Thoracic aorta (tissue), 2 donors: ENCODE measurements at places on chromosomes 3 and 15. TPM values are rescaled to one million over a fixed set of nuclear protein-coding genes. Genes with fewer than 3 reads are reported as not detected.

The OSTN gene
- total RNA-seq = not detected

The NR1I2 gene
- total RNA-seq = not detected

The ABI3BP gene
- 185 TPM for total RNA-seq

The CKMT1B gene
- total RNA-seq = not detected

The GCSAM gene
- 0.49 TPM for total RNA-seq

The HIGD2B gene
- total RNA-seq = not detected

The RUBCN gene
- total RNA-seq = 67.3 TPM

- H3K4me3 ChIP-seq = no peak overlapping the region
- H3K4me1 ChIP-seq = peaks cover 18% of the 10 kb centered on the region
- H3K27me3 ChIP-seq = no peaks in the 10 kb centered on the region
- H3K27ac ChIP-seq = no peak overlapping the region
These were observed 84.3 kb upstream of the ZNF385D start for GRCh38 chr3:21835264-21835663.

DNA sequence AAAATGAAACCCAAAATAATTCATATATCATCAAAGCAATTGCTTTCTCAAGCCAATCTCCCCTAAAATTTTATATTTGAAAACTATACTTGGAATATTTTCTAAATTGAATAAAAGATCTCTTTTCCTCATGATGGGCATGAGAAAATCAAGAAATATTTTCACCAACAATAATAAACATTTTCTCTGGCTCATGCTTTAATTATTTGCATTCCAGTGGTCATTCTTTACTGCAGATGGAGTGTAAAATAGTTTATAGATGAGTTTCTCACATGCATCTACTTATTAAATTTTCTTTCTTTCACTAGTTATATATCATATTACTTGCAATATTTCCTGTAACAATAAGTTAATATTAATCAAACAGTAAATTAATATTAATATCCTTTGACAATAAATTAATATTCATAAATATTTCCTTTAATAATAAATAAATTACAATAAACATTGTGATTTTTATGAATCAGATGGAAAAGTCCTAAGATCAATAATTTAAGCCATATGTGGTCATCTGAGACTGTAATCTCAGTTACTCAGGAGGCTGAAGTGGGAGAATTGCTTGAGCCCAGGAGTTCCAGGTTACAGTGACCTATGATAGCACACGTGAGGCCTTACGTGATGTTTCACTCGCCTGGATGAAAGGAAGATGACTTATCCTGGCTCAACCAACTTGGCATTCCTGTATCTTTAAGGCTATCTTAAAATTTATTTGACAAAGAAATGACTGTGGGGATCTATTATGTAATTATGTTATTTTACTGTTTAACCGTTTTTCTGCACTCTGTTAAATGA, 958.8 kb downstream of the ZPLD1 start:
- no peaks in the 10 kb centered on the region for H3K36me3 ChIP-seq
- no peaks in the 10 kb centered on the region for H3K4me1 ChIP-seq
- H3K27ac ChIP-seq = no peak overlapping the region
- no peaks in the 10 kb centered on the region for H3K27me3 ChIP-seq

DNA sequence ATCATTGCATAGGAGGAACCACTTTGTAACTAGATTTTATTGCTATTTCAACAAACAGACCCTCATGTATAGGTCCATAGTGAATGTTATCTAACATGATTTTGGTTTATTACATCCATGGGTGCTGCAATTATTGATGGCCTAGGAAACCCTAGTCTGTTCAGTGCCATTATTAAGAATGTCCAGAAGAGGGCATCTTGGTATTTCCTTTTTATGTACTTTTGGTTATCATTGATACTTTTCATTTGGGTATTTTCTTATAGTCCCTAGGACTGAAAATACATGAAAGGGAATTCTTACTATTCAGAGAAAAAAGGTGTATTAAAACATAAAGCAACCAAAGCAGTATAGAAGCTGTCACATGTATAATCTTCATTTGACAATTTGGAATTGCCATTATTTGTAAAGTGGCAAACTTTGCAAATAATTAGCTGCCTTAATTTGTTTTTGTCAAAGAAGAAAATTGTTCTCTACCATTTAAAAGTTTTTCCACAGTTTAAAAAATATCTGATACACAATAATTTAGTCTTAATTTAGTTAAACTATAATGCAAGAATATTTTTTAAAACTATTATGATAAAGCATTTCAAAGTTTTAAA, 48.7 kb downstream of the CNOT10 start:
- no peak overlapping the region for H3K4me3 ChIP-seq
- H3K36me3 ChIP-seq = peaks cover 13% of the 10 kb centered on the region

DNA sequence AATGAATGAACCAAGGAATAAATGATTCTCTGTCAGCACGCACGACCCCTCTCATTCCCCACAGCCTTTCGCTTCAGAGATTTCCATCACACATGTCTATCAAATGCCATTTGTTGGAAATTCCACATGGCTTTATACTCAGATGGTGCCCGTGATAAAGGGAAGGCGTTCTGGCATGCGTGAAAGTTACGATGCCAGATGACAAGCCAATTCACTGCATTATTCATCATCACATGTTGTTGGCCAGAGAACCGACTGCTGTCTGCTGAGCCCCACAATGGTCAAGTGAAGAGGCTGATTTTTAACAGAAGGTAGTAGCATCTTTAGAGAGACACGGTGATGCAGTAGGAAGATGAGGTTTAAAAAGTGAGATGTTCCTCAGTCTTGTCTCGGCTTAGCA, 74.1 kb upstream of the FRMD4B start:
- no peaks in the 10 kb centered on the region for H3K36me3 ChIP-seq
- no peak overlapping the region for H3K27ac ChIP-seq
- H3K4me1 ChIP-seq = no peaks in the 10 kb centered on the region
- H3K27me3 ChIP-seq = no peaks in the 10 kb centered on the region

GRCh38 chr3:52120556-52121463, 33.4 kb downstream of the POC1A start:
- no peak overlapping the region for H3K27ac ChIP-seq
- no peak for DNase-seq
- peaks cover 3% of the 10 kb centered on the region for H3K4me1 ChIP-seq
- H3K27me3 ChIP-seq = no peaks in the 10 kb centered on the region
- H3K36me3 ChIP-seq = no peaks in the 10 kb centered on the region
- H3K4me3 ChIP-seq = no peak overlapping the region

DNA sequence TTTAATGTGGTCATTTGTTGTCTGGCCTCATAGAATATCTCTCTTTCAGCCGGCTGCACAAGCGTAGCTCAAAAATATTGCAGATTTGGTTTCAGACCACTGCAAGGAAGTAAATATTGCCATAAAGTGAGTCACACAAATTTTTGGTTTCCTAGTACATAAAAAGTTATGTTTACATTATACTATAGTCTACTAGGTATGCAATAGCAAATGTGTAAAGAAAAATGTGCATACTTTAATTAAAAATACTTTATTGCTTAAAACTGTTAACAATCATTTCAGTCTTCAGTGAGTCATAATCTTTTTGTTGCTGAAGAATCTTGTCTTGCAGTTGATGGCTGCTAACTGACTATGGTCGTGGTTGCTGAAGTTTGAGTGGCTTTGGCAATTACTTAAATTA, 425.1 kb upstream of the ROBO1 start:
- DNase-seq = no peak
- H3K4me1 ChIP-seq = no peaks in the 10 kb centered on the region
- no peak overlapping the region for H3K4me3 ChIP-seq
- H3K27me3 ChIP-seq = no peaks in the 10 kb centered on the region
- H3K36me3 ChIP-seq = no peaks in the 10 kb centered on the region
- no peak overlapping the region for H3K27ac ChIP-seq

GRCh38 chr15:58854593-58854992, 78.9 kb downstream of the SLTM start:
- H3K36me3 ChIP-seq = peaks cover 9% of the 10 kb centered on the region
- no peak for DNase-seq
- H3K27me3 ChIP-seq = no peaks in the 10 kb centered on the region
- H3K4me1 ChIP-seq = peaks cover 14% of the 10 kb centered on the region
- H3K4me3 ChIP-seq = no peak overlapping the region
- H3K27ac ChIP-seq = no peak overlapping the region

- H3K27me3 ChIP-seq = no peaks in the 10 kb centered on the region
- no peak for DNase-seq
- H3K36me3 ChIP-seq = no peaks in the 10 kb centered on the region
These were observed 191.3 kb downstream of the FOXP1 start for GRCh38 chr3:71392251-71392650.

- no peaks in the 10 kb centered on the region for H3K36me3 ChIP-seq
- DNase-seq = no peak
- no peaks in the 10 kb centered on the region for H3K4me1 ChIP-seq
- H3K4me3 ChIP-seq = no peak overlapping the region
- no peaks in the 10 kb centered on the region for H3K27me3 ChIP-seq
- H3K27ac ChIP-seq = no peak overlapping the region
These were observed 122.5 kb upstream of the ST8SIA2 start for GRCh38 chr15:92271179-92271578.

- DNase-seq = no peak
- no peak overlapping the region for H3K27ac ChIP-seq
- no peak overlapping the region for H3K4me3 ChIP-seq
- H3K36me3 ChIP-seq = peaks cover under 1% of the 10 kb centered on the region
These were observed 19.9 kb downstream of the CIP2A start for GRCh38 chr3:108569336-108569735.

DNA sequence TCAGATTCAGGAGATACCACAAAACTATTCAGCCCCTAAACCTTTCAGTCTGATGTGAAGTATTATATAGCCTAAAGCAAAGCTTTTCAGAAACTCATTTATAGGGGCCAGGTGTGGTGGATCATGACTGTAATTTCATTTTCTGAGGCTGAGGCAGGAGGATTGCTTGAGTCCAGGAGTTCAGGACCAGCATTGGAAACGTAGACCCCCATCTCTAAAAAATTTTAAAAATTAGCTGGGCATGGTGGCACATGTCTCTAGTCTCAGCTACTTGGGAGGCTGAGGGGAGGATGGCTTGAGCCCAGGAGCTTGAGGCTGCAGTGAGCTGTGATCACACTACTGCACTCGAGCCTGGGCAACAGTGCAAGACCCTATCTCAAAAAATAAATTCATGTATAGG, 60.0 kb downstream of the TMOD3 start:
- H3K27me3 ChIP-seq = no peaks in the 10 kb centered on the region
- H3K27ac ChIP-seq = no peak overlapping the region
- DNase-seq = no peak
- no peaks in the 10 kb centered on the region for H3K36me3 ChIP-seq
- no peak overlapping the region for H3K4me3 ChIP-seq
